ENCODE measurements at places on chromosomes 4 and X.

GRCh38 chr4:142563682-142564291 lies 282.3 kb downstream of the INPP4B start:
- no peak for DNase-seq

DNA sequence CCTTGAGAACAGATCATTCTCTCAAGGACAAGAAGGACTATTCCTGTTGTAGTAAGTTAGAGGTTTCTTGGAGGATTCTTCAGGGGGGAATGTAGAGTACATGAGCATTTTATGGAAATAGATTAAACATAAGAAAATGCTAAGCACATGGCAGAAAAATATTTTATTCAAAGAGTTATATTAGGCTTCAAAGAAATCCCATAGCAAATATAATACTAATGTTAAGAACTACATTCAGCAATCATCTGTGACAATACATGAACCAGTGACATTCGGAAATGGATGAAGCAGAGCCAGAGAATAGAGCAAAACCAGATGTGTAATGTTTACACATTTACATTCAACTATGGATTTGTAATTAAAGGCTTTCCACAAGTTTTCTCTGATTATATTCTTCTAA lies 288.6 kb downstream of the NAF1 start:
- DNase-seq = no peak

- no peak for DNase-seq
Observed at GRCh38 chr4:80074651-80075050, 1.6 kb upstream of the ANTXR2 start.

GRCh38 chrX:10243106-10243505 lies 86.3 kb downstream of the CLCN4 start:
- no peak for DNase-seq

- no peak for DNase-seq
Observed at GRCh38 chr4:124631760-124632159, 80.8 kb downstream of the ANKRD50 start.

DNA sequence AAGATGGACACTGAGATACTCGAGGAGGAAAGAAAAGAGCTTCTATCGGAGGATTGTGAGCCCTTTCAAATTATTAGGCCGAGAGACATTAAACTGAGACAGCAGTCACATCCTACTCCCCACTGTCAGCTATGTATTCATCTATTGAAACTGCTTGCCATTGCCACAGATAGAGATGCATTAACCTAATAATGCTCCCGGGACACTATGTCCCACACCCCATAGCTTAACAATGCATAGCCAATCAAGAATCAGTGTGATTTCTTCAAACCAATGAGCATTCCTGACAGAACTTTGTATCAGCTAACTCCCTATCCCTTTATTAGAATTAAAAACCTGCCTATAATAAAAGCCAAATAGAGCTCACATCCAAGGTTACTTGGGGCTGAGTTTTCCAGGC lies 118.1 kb upstream of the NEIL3 start:
- no peak for DNase-seq

GRCh38 chr4:100369871-100370270 lies 148.0 kb downstream of the EMCN start:
- DNase-seq = no peak

- DNase-seq = peak; percentile 43
Observed at GRCh38 chrX:39309018-39309635, 507.9 kb downstream of the MID1IP1 start.
